ENCODE measurements at places on chromosomes 6 and 20. TPM values are rescaled to one million over a fixed set of nuclear protein-coding genes. Genes with fewer than 3 reads are reported as not detected.

GRCh38 chr6:8335896-8336295, 99.4 kb downstream of the SLC35B3 start:
- no peak for DNase-seq

- no peak for DNase-seq
Measured at GRCh38 chr20:46553926-46554325, 3.5 kb upstream of the OCSTAMP start.

GRCh38 chr6:79737172-79737571, 106.0 kb downstream of the SH3BGRL2 start:
- no peak for DNase-seq

DNA sequence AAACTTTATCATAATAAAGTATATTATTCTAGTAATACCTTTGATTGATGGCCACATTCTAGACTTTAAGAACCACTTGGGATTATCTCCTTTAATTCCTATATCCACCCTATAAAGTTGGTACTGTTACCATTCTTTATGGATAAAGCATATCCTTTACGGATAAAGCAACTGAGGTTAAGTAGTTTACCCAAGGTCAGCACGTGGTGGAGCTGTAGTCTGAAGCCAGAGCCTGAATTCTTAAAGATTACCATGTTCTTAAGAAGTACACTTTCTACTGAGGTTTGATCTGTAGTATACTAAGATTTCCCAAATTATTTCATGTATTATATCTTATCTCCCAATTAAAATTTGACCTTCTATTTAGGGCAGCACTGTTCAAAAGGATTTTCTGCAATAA, 3.0 kb upstream of the NCOA7 start:
- no peak for DNase-seq

The MLIP gene
- total RNA-seq: 0.47 TPM

DNA sequence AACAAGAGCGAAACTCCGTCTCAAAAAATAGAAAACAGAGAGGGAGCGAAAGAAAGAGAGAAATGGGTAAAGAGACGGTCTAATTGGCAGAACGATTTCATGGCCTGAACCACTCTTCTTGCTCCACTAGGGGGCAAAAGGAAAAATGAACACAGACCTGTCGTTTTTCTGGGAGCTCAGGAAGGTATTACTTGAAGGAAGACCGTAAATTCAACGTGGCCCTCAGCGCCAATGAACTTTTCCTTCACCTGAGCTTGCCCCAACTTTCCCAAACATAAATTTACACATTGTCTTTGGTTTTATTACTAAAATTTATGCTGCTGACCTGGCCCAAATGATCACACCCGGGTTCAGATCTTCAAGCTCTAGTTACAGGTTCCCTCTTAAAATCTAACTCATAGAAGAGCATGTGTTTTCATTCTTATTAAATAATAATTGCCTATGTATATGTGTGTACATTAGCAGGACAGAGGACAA, 67.3 kb downstream of the ATP9A start:
- DNase-seq: peak; percentile 19

DNA sequence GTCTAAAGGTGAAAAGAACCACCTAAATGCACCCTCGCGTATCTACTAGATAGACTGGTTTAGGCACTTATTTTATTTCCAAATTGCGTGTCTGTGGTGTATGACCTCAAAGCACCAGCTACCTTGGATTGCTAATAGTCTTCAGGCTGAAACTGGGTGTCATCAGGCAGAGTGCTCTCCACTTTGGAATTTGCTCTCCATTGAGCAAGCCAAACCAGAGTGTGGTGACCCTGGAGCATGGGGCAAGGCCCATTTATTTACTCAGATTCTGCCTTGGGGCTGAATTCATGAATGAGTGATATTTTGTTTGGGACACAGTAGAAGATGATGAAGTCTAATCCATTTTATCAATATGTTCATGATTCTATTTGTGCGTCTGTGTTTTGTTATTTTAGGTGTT, 812.8 kb upstream of the SLC35B3 start:
- DNase-seq: no peak

The OCSTAMP gene
- total RNA-seq: not detected

The CDH26 gene
- 0.97 TPM for total RNA-seq

DNA sequence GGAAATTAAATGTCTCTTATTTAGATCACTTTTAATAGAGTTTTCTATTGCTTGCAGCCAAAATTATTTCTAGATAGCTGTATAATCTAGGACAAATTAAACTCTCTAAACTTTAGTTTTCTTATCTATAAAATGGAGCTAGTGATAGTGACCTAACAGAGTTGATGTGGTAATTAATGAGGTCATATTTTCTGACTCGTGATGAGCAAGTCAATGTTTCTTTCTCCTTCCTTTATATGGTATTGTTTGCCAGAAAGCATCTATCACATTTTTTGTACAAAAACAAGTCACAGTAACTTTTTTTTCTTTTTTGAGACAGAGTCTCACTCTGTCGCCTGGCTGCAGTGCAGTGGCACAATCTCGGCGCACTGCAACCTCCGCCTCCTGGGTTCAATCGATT, 267.7 kb downstream of the FARS2 start:
- no peak for DNase-seq

GRCh38 chr6:17448165-17448564, 54.8 kb downstream of the CAP2 start:
- no peak for DNase-seq

DNA sequence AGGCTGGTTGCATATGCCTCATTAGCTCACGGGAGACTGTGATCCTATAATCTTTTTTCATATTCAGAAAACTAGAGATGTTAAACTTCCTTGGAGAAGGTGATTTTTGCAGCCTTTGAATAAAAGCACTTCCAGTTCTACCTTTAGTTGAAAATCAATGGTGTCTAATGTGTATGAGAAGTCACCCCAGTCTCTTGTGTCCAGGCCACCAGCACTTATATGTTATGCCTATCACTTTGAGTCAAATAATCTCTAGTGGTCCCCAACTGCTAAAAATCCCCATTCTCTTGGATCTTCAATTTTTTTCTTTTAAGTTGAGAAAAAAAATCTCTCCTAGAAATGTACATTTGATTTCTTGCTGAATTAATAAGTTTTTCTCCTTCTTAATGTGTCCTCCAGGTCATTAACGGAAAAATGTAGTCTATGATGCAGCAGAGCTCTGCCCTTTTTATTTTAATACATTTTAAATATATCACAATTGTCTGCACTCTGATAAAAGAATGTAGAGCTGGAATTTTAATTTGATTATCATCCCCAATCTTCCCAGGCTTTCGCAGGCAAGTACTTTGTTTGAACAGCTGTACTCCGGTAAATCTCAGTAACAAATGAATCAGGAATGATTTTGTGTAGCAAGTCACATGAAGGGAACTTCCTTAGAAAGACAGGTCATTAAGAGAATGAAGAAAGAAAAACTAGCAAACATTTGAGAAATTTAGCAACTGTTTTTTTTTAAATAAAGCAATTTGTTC, 147.0 kb downstream of the SOX4 start:
- DNase-seq: no peak

DNA sequence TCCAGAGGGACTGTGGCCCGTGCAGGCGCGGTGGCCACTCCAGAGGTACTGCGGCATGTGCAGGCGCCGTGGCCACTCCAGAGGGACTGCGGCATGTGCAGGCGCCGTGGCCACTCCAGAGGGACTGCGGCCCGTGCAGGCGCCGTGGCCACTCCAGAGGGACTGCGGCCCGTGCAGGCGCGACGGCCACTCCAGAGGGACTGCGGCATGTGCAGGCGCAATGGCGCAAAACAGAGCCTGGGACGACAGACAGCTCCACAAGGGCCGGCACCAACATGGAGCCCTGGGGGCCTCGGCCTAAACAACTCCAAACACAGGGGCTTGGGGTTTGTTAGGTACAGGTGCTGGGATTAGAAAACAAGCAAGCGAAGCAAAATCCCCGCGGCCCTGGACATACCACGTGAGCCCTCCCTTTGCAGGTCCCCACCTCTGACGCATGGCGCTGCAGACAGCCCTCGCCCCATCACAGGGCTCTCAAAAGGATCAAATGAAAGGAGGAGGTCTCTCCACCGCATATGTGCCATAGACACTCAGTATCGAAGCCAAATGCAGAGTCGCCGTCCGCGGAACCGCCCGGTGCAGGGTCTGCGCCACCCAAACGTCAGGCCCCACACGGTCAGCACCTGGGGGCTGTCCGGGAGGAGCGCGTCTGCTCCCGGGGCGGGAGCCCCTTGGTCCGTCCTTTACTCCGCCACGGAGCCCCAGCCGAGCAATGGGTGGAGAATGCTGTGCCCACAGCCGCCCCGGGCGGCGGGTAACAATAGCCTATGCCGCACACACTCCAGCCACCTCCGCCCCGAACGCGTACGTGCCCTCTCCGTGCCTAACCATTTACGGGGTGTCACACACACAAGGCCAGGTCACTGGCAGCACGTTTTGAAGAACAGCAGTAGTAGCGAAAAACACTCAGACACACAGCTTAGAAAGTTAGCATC, 85.7 kb downstream of the TAF4 start:
- no peak for DNase-seq

DNA sequence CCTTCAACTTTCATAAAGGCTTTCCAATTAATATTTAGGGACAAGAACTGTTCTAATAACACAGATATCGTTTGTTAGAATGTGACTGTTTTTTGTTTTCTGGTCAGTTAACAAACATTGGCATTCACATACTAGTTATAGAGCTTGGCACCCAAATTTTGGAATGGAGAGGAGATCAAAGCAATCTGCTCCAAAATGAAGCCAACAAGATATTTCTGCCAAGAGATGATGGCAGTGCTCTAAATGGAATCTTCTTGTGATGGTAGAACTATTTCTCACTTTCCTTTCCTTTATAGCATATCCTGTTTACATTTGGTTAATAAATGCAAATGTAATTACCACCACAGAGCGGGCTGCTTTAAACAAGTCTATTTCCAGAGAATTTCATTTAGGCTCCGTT, 208.3 kb upstream of the RIMS1 start:
- no peak for DNase-seq

- DNase-seq: peak; percentile 20
Measured at GRCh38 chr6:121437851-121438651, 2.6 kb downstream of the GJA1 start.

The LY6G6F gene
- total RNA-seq: not detected

The CCDC170 gene
- total RNA-seq: not detected

The CPNE1 gene
- total RNA-seq: 79.7 TPM

The CD24 gene
- 453 TPM for total RNA-seq

The ZBTB12 gene
- total RNA-seq: 0.60 TPM

The TREML4 gene
- not detected for total RNA-seq

DNA sequence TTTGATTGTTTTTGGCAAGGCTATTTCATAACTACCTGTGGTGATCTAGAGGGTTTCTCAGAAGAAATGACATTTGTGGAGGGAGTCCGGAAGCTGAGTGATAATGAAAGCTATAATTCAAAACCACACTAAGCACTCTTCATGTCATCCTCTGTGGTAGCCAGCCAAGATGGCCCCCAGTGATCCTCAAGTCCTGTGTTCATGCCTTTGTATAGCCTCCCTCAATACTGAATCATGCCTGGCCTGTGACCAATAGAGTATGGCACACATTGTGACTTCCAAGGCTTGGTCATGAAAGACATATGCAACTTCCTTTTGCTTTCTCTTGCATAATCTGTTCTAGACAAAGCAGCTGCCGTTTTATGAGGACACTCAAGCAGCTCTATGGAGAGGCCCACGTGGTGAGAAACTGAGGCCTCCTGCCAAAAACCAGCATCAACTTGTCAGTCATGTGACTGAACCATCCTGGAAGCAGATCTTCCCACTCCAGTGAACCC, 12.8 kb upstream of the DNAAF9 start:
- no peak for DNase-seq

DNA sequence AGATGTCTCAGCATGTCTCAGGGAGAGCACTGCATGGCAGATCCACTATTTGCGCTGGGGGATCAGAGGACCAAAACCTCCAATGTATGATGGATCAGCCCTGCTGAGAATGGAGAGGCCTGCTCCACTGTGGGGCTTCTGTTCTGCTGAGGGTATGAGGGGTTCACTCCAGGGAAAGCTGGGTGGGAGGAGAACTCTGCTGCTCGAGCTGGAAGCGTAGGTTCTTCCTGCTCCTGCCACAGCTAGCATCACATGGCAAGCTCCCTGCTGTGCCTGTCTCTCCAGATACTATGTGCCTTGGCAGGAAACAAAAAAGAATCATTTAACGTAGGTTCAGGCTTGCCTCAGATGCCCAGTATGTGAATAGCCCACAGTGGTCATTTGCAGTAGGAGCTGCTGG, 105.8 kb downstream of the EPM2A start:
- no peak for DNase-seq

GRCh38 chr6:160919723-160920440, 71.7 kb upstream of the MAP3K4 start:
- peak; percentile 31 for DNase-seq

GRCh38 chr20:51446656-51447055, 95.9 kb downstream of the NFATC2 start:
- DNase-seq: no peak

GRCh38 chr6:133805876-133806275, 83.0 kb upstream of the TCF21 start:
- DNase-seq: no peak

DNA sequence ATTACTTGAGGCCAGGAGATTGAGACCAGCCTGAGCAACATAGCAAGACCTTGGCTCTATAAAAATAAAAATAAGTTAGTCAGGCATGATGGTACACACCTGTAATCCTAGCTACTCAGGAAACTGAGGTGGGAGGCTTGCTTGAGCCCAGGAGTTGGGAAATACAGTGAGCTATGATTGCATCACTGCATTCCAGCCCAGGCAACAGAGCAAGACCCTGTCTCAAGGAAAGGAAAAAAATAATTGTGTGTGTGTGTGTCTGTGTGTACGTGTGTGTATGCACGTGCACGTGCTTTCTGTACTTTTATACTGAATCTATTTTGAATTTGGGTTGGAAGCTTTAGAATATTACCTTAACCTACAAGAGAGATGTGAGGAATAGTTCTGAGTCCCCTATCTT, 58.9 kb downstream of the KIZ start:
- DNase-seq: no peak

DNA sequence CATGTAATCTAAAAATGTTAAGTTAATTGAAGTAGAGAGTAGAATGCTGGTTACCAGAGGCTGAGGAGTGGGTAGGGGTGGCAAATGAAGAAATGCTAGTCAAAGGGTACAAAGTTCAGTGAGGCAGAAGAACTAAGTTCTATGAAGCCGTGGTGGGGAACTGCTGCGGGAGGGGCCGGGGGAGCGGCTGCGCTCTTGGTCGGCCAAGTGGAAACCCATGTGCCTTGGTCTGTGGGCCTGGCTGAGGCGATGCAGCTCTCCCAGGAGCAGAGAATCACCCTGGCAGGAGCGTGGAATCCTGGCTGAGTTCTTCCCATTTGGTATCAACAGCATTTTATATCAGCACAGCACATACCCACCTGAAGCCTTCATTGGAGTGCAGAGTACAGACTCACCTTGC, 22.3 kb downstream of the TTLL2 start:
- no peak for DNase-seq

The HLA-DOA gene
- total RNA-seq: 5.1 TPM

The NRSN1 gene
- total RNA-seq: 0.16 TPM

The SCGN gene
- 32.8 TPM for total RNA-seq

GRCh38 chr6:39407446-39407993, 85.0 kb upstream of the KCNK16 start:
- DNase-seq: no peak

The MCCD1 gene
- total RNA-seq: not detected

- DNase-seq: no peak
Measured at GRCh38 chr6:75526502-75527127, 33.0 kb upstream of the FILIP1 start.

The LINC00237 gene
- total RNA-seq: not detected

Data from pancreas (tissue), 10 donors.